Left colon (tissue), 2 donors: ENCODE measurements at places on chromosomes 2 and 18.
A peak's percentile ranks its signal among the peaks of the same experiment; 100 is the strongest.

GRCh38 chr18:13319629-13320028, 101.1 kb downstream of the LDLRAD4 start:
- DNase-seq: no peak

DNA sequence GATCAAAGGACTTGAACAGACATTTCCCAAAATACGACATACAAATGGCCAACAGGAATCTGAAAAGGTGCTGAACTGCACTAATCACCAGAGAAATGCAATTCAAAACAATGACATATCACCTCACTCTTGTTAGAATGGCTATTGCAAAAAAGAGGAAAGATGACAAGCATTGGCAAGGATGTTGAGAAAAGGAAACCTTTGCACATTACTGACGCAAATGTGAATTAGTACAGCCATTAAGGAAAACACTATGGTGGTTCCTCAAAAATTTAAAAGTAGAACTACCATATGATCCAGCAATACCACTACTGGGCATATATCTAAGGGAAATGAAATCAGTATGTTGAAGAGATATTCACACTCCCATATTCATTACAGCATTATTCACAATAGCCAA, 57.7 kb upstream of the ASPRV1 start:
- DNase-seq: no peak

DNA sequence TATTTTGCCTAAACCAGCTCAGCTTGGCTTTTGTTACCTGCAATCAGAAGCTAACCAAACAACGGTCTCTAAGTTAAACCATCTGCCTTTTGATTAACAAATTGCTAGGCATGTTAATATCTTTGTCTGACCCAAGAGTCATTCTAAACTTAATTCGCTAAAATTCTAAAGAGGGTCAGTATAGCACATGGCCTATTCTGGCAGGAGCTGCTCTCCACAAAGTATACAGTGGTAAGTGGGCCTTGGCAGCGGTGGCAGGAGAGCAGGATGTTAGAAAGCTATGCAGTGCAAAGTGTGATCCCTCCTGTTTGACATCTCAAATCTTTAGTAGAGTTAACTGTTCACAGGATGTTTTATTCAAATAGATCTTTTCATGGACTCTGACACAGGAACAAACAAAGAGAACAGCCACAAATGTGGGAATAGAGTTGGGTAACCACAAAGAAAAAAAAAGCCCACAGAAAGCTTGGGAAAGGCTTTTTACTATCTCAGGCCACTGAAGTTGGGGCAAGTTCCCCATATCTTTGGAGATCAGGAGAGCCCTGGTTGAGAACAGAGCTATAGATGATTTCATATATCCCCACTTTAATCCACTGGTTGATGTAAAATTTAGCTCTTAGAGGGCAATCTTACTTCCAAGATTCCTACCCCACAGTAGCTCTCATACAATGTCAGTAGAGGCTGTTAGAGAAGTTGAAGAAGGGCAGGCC, 10.6 kb downstream of the CFAP210 start:
- no peak for DNase-seq

- DNase-seq: peak; percentile 23
Measured at GRCh38 chr2:158795195-158795924, at the start of gene DAPL1. Gene DAPL1 (plus strand): TSS chr2:158795317. CDS start chr2:158795373, 56 bp downstream.

DNA sequence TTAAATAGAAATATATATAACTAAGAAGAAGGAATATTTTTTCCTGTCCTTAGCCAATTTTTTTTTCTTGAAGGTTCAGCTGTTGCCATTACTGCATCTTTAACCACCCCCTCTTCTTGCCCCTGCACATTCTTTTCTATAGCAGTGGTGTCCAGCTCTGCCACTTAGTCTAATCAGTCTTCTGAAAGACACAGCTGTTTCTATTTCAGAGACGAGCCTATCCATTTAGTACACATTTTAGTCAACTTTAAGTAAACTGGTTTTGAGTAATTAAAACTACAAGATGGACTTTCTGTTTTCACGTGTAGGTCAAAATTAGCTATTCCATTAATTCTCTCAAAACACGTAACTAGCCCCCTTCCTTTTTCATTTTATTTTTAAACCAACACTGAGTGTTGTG, 21.0 kb downstream of the SPOPL start:
- DNase-seq: no peak

DNA sequence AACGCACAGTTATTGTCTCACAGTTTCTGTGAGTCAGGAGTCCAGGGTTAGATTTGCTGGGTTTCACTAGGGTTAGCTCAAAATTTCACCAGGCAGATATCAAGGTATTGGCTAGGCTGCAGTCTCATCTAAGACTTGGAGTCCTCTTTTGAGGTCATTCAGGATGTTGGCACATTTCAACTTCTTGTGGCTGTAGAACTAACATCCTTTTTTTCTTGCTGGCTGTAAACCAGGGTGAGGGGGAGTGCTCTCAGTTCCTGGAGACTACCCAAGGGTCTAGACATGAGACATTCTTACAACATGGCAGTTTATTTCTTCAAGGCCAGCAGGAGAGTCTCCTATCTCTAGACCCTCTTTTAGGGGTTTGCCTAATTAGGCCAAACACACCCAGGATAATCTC, 12.8 kb upstream of the CAVIN2 start:
- no peak for DNase-seq

DNA sequence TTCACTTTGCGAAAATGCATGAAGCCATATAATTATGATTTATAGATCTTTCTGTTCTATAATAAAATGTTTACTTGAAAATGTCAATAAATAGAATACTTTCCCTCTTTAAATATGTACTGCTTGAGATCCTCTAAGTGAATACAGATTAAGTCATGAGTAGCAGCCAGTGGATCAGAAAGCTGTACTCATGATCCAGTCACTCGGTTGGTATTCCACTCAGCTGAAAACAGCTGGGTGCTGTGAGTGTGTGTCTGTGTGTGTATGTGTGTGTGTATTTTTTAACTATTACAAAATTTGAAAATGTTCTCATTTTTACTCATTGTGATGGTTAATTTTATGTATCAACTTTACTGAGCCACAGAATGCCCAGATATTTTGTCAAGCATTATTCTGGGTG, 141.6 kb upstream of the CYP26B1 start:
- DNase-seq: no peak

DNA sequence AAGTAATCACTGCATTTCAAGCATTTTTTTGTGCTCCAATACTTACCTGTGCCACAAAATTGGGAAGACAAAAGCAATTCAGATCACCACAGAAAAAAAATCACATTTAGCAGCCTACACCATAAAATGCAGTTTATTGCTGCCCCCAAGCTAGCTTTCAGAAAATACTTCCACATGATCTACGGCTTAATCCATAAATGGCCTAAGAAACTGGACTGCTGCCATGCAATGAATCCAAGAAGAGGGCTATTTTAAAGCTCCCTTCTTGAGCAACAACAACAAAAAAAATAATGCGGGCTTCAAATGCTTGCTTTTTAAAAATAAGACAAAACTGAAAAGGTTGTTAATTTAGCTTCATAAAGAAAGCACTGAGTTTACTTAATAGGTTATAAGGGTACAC, 272.3 kb downstream of the RAD51AP2 start:
- DNase-seq: no peak

GRCh38 chr2:48238381-48238780, 291.6 kb upstream of the STON1 start:
- no peak for DNase-seq
